ENCODE measurements at places on chromosomes 3 and 15.
A peak's percentile ranks its signal among the peaks of the same experiment; 100 is the strongest.

GRCh38 chr3:190345878-190346277 lies 23.6 kb upstream of the CLDN1 start:
- no peak for DNase-seq

- DNase-seq: no peak
Observed at GRCh38 chr15:45751629-45752028, 116.8 kb downstream of the SQOR start.

- peak; percentile 11 for DNase-seq
Observed at GRCh38 chr3:32733631-32734229, 48.7 kb downstream of the CNOT10 start.

- peak; percentile 74 for DNase-seq
Observed at GRCh38 chr3:124995460-124995994, 60.3 kb downstream of the HEG1 start.

DNA sequence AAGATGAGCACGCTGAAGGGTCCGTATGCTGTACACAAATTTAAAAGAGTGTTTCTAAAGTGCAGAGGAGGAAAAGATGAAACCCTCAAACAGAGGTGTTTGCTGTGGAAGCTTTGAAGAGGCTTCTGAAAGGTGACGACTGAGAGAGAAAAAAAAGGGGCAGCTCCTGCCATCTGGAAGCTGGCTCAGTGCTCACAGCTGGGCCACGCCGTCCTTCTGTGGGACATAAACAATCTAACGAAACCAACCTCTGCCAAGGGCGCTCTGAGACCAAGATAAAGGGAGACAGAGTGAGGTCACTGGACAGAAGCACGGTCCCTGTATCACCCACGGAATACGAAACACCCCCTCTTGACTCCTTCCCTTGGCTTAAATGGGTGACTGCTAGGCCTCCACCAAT lies 96.3 kb upstream of the SLC6A6 start:
- peak; percentile 51 for DNase-seq

All from RPMI8226 (cell line).